ENCODE measurements at places on chromosomes 16 and 17.

- DNase-seq, result no peak
Observed at GRCh38 chr17:74230896-74231295, 17.5 kb downstream of the TTYH2 start.

- no peak for DNase-seq
Observed at GRCh38 chr17:32226886-32227285, 38.7 kb upstream of the RHBDL3 start.

GRCh38 chr17:51869387-51869786, 289.1 kb downstream of the CA10 start:
- DNase-seq, result no peak

GRCh38 chr16:55469821-55470532, 9.0 kb upstream of the MMP2 start:
- no peak for DNase-seq

- peak; percentile 10 for DNase-seq
Observed at GRCh38 chr16:19613834-19614233, 58.3 kb downstream of the VPS35L start.

GRCh38 chr17:27349540-27350021, 55.7 kb downstream of the WSB1 start:
- no peak for DNase-seq

GRCh38 chr17:7307686-7308624, 527 bp downstream of the EIF5A start:
- DNase-seq, result peak; percentile 31

- DNase-seq, result peak; percentile 37
Observed at GRCh38 chr17:61551255-61551742, 39.7 kb downstream of the NACA2 start.

GRCh38 chr16:56424404-56424764, 961 bp downstream of the AMFR start:
- DNase-seq, result no peak

DNA sequence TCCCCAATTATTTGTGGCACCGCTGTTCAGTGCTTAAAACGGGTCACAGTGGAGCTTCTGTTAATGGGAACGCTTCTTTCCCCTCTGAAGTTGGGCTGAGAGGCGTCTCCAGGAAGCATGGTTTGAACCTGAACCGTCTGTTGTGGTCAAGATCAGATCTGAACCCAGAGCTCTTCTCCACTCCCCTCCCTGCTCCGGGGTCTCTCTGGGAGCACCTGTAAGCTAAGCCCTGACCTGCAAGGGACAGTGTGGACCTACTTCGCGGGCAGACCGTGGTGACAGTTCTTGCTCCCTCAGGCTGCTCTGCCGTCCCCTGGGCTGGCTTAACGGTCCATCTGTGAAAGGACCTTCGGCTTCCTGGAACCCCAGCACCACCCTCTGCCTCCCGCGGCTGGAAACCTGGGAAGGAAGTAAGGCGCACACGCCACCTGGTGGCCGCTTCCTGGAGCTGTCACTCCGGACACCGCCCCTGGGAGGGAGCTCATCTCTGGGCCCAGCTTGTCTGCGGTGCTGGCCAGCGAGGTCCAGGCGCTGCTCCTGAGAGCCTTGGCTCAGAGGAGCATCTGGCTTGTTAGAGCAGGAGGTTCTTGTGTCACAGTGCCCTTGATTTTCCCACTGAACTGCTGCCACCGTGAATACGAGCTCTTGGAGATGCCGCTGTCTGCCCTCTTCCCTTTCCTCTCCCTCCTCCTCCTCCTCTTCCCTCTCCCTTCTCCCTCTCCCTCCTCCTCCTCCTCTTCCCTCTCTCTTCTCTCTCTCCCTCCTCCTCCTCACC, 518.5 kb upstream of the EEF2KMT start:
- peak; percentile 3 for DNase-seq

DNA sequence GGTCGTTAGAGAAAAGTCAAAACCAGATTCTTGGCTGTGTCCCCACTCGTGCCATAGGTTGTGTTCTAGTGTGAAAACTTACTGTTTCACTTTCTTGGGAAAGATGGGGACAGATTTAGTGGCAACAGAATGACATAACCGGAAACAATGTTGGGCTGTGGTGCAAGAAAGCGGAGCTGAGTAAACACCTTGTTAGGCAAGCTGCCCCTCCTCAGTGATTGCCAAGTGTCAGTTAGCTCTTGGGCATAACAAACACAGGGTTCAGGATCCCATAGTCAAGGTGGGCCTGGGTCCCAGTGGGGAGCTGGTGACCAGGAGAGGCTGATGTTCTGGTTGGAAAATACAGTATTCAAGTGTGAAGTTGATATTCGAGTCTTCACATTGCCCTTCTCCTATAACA, 15.4 kb downstream of the UBN1 start:
- no peak for DNase-seq

- no peak for DNase-seq
Observed at GRCh38 chr16:27920391-27920891, 143.1 kb downstream of the GSG1L start.

DNA sequence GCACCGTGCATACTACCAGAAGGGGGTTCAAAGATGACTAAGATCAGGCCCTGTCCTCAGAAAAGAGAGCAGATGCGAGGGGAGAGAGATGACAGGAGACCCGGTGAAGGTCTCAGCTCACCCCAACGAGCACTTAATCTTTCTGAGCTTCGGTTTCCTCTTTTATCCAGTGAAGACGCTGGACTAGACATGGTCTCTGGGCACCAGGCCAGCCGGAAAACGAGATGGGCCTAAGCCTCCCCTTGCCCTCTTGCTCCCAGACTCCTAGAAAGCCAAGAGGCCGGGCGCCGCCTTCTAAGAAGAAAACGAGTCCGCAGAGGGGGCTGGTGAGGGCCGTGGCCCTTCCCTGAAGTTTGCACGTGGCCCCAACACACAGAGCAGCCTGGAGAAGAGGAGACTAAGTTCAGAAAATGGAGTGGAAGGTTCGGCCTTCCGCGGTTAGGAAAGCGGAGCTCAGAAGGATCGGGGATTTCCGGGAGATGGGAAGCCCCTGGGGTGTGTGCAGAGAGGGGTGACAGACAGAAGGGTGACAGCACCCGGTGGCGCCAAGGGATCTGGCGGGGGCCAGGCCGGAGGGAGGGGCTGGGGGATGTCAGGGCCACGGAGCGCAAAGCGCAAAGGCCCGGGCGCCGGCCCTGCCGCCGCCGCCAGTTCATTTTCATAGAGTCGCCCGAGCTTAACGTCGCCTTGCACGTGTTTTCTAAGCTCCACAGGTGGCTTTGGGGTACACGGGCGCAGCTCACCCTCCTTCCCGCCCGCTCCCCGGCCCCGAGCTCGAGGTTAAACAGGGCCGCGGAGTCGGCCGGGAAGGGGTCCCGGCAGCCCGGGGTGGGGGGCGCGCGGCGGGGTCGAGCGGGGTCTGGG, 42.1 kb upstream of the BHLHA9 start:
- DNase-seq, result no peak

- DNase-seq, result no peak
Observed at GRCh38 chr16:23333034-23333579, 31.0 kb downstream of the SCNN1B start.

DNA sequence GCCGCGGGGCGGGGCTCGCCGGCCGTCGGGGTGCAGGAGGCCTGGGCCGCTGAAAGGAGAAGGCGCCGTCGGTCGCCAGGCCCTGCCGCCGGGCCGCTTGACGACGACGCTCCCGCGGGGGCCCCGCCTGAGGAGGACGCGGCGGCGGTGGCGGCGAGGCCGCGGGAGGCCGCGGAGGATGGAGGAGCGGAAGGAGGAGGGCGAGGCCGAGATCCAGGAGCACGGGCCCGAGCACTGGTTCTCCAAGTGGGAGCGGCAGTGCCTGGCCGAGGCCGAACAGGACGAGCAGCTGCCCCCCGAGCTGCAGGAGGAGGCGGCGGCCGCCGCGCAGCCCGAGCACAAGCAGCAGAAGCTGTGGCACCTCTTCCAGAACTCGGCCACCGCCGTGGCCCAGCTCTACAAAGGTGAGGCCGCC, 430 bp downstream of the HAPSTR1 start:
- no peak for DNase-seq

GRCh38 chr16:66751053-66751302, 431 bp downstream of the DYNC1LI2 start:
- no peak for DNase-seq

- no peak for DNase-seq
Observed at GRCh38 chr16:48602356-48603014, 7.5 kb downstream of the N4BP1 start.

DNA sequence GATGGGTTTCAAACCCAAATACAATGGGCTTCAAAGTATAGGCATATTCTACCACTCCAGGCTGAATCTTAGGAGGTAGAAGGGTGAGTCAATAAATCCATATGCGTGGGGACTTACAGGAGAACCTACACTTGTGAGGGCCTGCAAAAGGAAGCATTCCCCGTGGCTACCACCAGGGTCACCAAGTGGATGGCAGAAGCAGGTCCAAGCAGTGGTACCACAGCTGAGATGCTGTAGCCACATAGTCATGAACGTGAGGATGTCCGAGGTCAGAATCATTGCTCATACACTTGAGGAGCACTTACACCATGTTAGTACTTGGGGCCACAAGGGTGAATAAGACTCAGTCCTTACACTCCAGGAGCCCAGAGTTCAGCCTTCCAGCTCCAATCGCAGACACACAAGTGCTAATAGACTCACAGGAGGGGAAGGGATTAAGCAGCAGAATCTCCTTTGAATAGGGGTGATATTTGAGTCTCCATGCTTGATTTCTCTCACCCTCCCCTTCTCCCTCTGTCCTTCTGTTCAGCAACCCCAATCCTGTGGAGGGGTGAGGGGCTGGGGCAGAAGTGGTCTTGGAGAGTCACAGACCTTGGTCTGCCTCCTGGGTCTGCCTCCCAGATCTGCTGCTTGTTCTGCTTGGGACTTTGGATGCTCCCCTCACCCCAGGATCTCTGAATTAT, 42.5 kb upstream of the ASIC2 start:
- DNase-seq, result no peak

All from fibroblast of skin of abdomen (primary cell).